ENCODE measurements at places on chromosomes 12 and 14.

DNA sequence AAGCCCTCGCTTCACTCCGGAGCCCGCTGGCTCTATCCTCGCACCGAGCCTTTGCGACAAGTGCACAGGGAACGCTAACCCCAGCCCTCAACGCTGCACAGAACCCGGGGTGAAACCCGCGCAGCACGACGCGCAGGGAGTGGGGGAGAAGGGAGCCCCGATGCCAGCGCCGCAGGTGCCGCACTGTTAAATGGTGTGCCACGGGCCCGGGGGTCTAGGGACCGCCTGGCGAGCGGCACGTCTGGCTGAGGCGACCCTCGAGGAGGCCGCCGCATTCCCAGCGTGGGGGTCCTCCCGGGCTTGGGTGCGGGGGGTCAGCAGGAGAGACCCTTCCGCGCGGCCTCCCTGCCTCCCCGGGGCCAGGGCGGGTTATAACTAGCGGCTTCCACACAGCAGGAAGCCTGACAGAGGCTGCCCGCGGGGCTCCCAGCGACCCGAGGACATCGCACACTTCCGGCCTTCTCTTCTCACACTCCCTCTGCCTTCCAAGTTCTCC is 23.8 kb upstream of the LRTM2 start:
- DNase-seq, result no peak

DNA sequence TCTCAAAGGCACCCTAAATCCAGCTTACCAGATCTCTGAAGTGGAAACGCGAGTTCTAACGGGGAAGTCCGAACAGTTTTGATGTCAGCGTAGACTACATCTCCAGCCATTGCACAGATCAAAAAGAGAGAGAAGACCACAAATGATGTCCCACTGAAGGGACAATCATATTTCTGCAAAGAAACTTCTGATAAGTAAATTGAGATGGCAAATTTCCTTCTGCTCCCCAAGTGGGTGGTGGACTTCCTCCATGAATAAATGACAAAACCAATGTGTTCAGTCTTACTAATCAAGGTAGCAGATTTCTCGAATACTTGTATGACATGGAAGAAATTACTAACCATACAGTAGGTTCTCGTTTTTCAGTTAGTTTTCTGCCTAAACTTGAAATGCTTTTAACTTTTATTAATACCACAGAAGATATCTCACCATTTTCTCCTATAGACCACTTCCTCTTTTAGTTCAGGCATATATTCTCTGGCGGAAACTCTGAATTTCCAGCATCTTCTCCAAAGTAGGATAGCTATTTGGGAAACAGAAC is at the start of gene CLECL1:
Gene CLECL1, minus strand, starts transcription at position 177 of the 541 bp plus-strand sequence.
- DNase-seq, result no peak

DNA sequence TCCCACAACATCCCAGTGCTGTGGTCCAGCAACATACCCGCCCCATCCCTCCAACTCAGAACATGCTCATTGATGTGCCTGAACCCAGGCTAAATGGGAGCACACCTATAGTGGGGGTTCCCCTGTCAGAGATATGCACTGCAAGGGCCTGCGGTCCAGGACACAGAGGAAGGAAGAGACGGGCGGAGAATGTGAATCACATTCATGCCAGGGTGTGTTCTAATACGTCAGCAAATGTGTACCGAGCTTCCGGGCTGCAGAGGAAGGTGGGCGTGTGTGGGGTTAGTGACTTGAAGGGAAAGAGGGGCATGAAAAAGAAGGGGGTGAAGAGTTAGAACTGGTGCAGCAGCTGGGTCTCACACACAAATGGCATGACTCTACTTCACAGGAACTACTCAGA is 83.7 kb downstream of the DPF3 start:
- no peak for DNase-seq

- no peak for DNase-seq
Measured at GRCh38 chr12:95577820-95578219, 26.5 kb upstream of the USP44 start.

- DNase-seq, result peak; percentile 42
Measured at GRCh38 chr12:105166736-105167135, 59.2 kb downstream of the WASHC4 start.

GRCh38 chr12:65725376-65725775 is 98.9 kb upstream of the HMGA2 start:
- DNase-seq, result peak; percentile 24

GRCh38 chr12:5439788-5440300 is 7.9 kb downstream of the NTF3 start:
- no peak for DNase-seq

DNA sequence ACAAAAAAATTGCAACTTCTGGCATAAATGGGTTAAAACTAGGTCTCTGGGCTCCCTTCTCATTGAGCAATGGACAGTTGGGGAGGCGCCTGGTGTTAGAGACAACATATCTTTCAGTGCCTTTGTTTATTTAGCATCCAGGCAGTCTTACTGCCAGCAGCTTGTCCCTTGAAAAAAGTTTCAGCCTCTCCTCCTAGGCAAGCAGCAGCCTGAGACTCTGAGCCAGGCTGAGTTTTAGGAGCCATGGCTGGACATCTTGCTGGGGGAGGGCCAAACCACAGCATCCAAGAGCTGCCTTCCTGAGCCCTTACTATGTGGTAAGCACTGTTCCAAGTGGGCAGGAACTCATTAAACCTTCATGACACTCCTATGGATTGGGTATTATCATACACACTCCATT is 10.1 kb upstream of the JDP2 start:
- peak; percentile 46 for DNase-seq

GRCh38 chr14:77212943-77213678 is 31.5 kb downstream of the TMEM63C start:
- peak; percentile 11 for DNase-seq

DNA sequence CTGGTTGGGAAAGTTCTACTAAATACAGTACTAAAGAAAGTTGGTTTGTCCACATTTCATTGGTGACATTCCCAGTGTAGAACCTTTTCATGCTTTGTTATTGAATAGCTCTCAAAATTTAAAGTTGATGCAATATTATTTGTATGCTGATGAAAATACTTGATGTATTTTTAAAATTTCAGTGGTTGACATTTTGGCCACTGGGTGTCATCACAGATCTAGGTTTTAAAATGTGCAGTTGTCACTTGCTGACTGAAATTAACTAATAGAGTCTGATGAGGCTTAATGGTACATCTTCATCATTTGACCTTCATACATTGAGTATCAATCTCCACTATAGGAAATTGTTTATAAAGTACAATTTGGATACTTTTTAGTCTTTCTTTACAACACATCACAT is 37.1 kb downstream of the CMAS start:
- DNase-seq, result peak; percentile 29

GRCh38 chr14:54839701-54840119 is 62.9 kb downstream of the GCH1 start:
- peak; percentile 45 for DNase-seq

DNA sequence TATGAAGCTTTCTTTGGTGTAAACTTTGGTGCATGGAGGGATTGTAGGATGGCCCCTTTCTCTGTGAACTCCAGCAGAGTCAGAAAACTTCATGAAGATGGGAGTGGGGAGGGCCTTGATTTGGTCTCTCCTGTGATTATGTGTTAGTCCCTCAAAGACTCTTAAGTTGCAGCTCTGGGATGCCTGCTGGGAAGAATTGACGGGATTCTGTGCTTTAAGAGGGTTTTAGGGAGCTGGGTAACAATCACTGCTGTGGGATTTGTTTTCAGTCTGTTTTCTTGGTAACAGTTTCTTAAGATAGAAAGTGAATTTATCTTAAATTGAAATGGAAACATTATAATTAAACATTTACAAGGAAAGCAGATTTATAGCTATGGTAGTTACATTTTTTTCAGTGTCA is 378.1 kb downstream of the AACS start:
- no peak for DNase-seq

DNA sequence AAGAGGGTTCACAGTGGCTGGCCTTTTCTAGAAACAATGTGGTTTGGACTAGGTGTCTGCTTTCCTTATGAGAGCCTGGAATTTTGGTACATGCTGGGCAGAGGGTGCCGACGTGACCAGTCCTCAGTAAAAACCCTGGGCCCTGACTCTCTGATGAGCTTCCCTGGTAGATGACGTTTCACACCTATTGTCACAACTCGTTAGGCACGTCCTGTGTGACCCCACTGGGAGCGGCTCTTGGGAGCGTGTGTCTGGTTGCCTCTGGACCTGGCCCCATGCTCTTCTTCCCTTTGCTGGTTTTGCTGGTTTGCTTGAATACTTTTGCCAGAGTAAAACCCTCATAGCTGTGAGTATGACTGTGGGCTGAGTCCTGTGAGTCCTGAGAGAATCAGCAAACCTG is 136.9 kb downstream of the RIMBP2 start:
- no peak for DNase-seq

DNA sequence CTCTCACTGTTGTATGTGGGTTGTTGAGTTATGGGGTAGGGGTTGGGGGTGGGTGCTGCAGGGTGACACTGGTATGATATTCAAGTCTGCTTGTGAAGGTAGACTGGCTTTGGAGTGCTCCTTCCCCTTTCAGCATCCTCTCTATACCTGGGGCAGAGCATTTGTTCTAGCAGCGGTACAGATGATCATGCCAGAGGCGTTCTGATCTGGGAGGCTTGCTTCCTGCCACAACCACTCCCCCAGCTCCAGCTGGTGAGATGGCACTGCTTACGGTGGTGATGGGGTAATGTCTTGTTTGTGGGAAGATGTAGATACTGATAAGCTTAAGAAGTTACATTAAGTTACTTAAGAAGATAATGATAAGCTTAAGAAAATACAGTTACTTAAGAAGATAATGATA is 131.8 kb downstream of the ERC1 start:
- no peak for DNase-seq

DNA sequence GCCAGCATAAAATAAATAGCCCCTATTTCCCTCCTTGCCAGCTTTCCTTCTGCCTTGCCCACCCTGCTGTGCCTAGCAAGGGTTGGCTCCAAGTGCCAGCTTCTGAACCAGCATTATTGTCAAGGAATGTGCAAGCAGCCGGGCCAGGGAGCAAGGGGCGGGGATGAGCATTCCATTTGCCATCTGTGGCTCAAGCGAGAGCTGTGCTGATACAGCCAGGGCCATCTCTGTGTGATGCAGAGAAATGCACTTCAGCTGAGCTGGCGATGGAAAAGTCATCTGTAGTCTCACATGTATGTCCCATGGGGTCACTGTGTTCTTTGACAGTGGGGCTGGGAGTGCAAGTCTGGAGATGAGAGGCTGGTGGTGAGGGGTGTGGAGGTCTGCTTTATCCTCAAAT is 137.3 kb downstream of the SUDS3 start:
- no peak for DNase-seq

DNA sequence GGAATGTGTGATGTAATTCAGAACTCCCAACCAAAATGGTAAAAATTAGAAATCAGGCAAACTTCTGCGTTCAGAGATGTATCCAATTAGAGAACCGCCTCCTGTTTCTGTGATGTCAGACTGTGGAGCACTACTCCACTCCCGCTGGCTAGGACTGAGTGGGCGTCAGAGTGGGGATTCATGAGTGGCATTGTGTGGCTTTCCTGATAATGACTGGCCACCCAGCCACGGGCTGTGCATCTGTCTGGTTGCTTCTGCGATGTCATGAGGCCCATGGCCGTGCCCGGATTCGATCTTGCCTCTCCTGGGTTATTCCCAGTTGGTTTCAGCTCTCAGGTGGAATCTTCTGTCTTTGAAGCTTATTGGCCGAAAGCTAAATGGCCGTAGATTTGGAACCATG is 87.1 kb upstream of the KCNA1 start:
- no peak for DNase-seq

DNA sequence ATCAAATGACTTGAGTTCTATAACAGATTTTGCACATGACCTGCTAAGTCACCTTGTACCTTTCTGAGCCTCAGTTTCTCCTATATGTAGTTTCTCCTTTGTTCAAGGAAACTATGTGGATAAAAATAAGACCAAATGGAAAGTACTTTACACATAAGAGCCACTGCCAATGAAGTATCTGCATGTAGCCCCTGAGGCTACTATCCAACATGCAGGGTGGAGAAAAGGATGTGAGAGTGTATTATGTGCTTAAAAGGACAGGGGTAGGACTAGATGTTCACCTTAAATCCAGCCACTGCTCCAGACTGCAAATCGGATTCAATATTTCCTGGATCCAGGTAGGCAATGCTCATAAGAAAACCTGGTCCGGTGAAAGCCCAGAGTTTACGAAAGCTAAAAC is 21.2 kb downstream of the SLC11A2 start:
- DNase-seq, result no peak

- no peak for DNase-seq
Measured at GRCh38 chr14:88196116-88196890, 126.8 kb downstream of the KCNK10 start.

GRCh38 chr14:94009767-94010166 is 12.7 kb downstream of the CCDC197 start:
- DNase-seq, result peak; percentile 87

DNA sequence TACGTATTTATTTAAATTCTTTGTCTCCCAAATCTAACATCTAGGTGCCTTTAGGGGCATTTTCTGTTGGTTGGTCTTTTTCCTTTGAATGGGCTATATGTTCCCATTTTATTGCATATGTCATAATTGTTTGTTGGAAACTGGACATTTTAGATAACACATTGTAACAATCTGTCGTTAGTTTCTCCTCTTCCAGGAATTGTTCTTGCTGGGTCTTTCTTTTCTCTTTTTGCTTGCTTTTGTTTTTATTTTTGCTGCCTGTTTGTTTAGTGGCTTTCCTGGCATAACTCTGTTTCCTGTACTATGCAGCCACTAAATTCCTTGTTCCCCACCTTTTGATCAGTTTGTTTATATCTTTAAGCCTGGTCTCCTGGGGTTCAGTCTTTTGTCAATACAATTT is 244.3 kb upstream of the RTL1 start:
- DNase-seq, result no peak

DNA sequence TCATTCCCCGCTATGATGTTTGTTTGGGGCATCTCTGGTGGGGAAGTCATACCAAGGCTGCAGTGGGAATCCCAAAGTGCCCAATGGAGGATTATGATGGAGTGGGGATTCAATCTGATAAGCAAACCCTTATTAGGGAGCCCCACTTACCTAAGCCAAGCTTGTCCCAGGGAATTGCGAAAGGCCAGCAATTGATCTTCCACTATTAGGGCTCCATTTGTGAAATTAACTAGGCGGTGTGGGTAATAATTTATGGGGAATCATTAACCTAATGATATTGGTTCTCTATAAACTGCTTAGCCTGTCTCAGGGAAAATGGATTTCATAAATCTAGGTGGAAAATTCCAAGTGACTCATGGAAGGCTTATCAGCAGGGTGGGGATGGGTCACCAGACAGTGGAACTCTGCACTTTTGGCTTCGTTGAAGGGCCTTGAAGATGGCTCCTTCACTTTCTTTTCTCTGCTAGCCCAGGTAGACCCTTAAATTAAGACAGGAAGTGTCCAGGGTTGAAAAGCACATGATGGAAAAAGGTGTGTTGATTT is 113.0 kb upstream of the WSCD2 start:
- DNase-seq, result no peak

DNA sequence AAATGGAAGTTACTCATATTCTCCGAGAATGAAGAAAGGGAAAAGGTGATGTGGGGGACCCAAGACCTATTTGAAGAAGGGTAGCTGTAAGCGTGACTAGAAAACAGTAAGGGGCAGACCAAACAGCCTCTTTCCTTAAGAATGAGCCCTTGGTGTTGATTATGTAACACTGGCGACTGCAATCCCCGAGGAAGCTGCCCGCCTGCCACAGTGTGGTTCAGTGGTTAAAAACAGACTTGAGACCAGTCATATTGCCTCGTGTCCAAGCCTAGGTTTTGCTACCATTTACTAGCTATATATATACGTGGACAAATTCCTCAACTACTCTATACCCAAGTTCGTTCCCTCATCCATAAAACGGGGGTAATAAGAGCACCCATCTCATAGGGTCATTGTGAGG is 49.1 kb downstream of the SSPN start:
- no peak for DNase-seq

- DNase-seq, result no peak
Measured at GRCh38 chr12:53966385-53967133, 6.4 kb upstream of the HOXC11 start.

GRCh38 chr14:104265918-104266630 is 127.7 kb downstream of the KIF26A start:
- no peak for DNase-seq

Data from fibroblast of lung (primary cell).